ENCODE measurements at places on chromosomes 11 and 22. TPM values are rescaled to one million over a fixed set of nuclear protein-coding genes. Genes with fewer than 3 reads are reported as not detected.
A peak's percentile ranks its signal among the peaks of the same experiment; 100 is the strongest.

SREBF2 gene
- 68.1 TPM for total RNA-seq

C11orf87 gene
- not detected for total RNA-seq

DDTL gene
- not detected for total RNA-seq

PPP6R2 gene
- total RNA-seq: 38.3 TPM

WNT7B gene
- not detected for total RNA-seq

MRPL40 gene
- 47.7 TPM for total RNA-seq

GRCh38 chr11:35274909-35275785 lies 136.2 kb downstream of the CD44 start:
- DNase-seq: no peak

- DNase-seq: no peak
These were observed 41.7 kb downstream of the C11orf58 start for GRCh38 chr11:16780146-16780545.

DNA sequence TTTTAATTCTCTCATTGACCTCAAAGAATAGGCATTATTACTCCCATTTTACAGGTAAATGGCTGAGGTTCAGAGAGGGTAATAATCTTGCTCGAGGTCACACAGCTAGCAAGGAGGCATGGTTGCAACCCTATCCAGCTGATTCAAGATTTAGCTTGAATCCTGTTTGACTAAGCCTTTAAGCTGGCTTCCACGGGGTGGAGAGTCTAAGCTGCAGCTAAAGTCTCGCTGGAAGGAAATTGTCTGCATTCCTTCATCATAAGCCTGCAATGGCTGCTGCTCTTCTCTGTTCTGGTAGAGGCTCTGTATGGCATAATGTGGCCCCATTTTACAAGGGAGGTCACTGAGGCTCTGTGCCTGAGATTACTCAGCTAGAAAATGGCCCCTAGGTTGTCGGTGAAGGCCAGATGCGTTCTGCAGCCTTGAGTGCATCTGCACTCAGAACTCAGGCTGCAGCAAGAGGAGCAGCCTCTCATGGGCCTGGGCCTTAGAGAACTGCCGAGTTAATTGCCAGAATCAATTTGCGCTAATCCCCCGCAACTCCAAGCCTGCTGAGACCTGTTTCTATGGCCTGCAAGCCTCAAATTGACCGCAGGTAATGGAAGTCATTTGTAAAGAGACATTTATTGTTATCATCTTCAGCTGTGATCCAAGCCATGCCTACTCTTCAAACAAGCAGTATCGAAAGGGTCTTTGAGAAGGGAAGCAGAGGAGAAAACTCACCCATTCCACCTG lies 44.1 kb upstream of the SEZ6L start:
- DNase-seq: no peak

DNA sequence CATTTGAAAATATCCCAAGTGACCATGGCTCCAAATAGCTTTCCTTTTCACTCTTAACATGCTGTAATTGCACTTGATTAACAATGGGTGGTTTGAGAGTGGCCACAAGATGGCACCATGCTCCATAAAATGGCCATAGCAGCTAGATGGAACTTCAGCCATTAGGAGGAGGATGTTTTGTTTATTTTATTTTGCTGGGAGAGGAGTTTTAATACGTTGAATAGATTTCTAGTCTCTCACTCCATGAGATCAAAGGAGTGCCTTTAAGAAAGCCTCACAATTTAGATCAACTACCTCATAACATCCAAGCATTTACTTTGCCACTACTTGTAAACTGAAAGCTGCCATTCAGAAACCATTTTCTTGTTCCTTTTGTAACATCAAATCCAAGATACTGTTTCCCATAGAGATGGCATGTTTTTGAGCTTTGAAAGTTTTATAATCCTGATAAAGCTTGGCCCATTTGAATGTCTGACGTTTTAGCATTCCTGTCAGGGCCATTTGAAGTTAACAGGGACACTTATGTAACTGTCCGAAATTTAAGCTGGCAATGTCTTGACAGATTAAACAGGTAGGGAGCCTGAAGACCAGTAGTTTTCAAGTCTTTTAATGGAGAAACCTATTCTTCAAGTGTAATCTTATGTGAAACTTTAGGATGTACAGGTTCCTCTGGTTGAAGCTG lies 4.7 kb downstream of the FEN1 start:
- DNase-seq: peak; percentile 47

DNA sequence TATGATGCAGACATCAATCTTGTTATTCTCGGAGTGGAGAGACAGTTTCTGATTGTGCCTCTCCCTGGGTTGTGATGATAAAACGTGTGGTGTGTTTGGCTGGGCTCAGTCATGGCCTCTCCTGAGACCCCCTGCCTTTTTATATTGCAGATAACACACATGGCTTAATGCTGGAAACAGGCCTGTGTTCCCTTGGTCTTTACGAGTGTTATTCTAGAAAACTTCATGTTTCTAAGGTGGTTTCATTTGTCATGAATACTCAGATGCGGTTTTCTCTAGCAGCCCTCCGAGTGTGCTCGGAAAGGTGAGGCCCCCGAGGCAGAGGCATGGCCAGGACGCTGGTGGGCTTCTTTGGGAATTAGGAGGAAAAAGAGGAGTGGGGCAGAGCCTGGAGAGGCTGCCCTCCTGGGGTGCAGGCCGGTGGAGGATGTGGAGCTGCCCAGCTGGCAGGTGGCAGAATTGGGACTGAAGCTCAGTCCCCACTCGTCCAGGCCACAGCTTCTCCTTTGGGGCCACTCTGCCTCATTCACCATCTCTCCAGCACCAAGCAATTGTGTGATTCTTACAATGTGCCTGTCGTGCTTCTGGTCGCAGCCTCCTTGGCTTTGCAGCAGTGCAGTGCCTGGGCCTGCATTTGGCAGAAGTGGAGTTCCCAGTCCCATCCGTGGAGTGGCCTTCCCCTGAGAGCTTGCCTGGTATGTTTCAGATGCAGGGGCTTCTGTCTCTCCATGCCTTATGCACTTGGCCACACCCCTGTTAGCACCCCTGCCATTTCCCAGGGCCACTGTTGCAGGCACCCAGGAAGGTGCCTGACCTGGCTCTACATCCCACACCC lies 309.6 kb downstream of the TBC1D22A start:
- DNase-seq: no peak

DNA sequence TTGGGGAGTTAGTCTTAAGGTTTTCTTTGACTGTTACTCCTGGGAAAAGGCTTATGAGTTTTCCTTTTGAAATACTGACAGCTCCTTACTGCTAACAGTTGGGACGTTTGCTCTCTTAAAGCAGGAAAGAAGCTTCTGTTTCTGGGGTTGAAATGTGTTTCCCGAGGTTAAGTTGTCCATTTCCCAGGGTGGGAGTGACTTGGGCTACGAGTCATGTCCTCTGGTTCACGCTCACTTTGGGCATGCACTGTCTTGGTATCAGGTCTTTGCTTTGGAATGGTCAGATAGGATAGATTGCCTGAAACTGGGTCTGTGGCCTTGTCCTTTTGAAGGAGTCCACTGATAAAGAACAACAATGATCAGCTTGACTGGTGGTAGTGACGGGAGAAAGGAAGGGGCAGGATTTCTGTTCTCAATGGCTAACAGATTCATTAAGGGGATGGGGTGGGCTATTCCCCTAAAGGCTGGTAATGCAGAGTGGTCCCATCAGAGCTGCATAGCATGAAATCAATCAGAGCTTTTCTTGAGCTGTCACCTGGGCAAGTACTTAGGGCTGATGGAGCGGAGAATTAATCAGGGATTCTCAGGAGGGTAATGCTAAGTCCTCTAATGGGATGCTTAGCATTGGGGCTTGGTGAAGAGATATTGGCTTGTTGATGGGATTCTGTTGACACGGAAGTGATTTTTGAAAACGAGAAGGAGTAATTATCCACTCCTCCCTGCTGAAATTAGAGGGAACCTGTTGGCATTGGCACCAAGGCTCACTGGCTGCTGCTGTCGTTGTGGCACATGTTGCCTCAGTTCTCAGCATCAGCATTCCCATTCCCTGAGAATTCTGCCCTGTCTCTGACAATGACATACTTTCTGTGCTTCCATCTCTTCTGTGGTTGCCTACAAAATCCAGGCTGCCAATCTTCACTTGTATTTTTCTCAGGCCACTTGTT lies 81.6 kb downstream of the TEAD1 start:
- no peak for DNase-seq

GRCh38 chr22:39965748-39966147 lies 5.6 kb downstream of the TMA7B start:
- DNase-seq: no peak

DNA sequence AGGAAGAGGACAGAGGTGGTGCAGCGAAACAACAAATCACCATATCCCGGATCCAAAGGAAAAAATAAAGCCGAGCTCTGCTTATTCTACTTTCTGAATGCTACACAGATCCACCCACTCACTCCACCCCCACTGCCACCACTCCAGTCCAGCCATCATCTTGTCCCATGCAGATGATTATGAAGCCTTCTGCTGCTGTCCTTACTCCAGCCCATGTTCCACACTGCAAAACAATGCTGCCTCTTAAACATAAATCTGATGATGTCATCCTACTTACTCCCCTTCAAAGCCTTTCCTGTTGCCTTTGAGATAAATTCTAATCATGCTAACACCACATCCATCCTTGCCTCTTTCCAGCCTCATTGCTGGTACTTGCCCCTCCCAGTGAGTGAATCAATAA lies 6.5 kb upstream of the DRD2 start:
- DNase-seq: no peak

- DNase-seq: no peak
These were observed 29.9 kb downstream of the PTPN5 start for GRCh38 chr11:18761741-18762140.

DNA sequence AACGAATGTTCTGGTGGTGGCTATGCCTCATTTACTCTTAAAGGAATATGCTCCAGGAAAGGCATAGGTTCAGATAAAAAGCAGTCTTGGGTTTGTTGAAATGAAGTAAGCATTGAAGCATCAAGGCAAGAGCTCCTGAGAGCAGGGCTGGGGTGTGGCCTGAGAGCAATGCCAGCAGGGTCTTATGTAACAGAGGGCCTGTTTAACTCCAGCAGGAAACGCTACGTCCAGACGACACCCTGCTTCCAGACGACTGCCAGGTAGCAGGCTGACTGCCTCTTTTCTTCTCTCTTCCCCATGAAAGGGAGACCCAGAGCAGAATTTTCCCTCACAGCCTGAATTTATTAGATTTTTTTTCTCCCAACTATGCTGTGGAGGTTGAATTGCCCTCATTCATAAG lies 127.2 kb upstream of the SLC5A12 start:
- DNase-seq: no peak

DNA sequence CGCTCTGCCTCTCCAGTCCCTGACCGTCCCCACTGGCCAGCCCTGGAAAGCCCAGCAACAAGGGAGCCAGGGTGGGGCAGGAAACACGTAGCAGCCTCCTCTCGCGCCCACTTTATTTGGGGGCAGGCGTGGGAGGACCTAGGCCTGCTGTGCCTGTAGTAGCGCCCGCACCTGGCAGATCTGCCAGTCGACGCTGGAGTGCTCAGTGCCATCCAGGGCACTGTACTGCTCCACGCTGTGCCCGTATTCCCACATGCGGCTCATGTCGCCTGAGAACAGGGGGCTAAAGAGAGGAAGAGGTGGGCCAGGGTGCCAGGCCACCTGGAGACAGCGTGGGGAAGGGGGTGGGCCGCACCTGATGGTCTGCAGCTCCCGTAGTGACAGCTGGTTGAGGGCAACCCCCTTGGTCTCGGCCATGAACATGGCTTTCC lies 17.0 kb upstream of the DRICH1 start:
- DNase-seq: no peak

Data from activated naive CD8-positive, alpha-beta T cell treated with anti-CD3 and anti-CD28 coated beads for 36 hours (primary cell).